ENCODE measurements at places on chromosomes 16 and 17.

DNA sequence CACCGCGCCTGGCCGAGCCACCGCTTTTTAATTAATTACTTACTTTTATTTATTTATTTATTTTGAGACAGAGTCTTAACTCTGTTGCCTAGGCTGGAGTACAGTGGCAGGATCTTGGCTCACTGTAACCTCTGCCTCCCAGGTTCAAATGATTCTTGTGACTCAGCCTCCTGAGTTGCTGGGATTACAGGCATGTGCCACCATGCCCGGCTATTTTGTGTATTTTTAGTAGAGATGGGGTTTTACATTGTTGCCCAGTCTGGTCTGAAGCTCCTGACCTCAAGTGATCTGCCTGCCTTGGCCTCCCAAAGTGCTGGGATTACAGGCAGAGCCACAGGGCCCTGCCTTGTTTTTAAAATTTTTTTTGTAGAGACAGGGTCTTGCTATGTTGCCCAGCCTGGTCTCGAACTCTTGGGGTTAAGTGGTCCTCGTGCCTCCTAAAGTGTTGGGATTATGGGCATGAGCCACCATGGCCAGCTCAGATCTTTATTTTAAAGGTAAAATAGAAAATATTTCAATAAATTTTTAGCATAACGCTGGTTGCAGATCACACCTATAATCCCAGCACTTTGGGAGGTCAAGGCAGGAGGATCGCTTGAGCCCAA, 18.3 kb upstream of the NUDT16L1 start:
- no peak for DNase-seq

- no peak for DNase-seq
Observed at GRCh38 chr17:78401246-78401645, 22.8 kb downstream of the PGS1 start.

- DNase-seq: no peak
Observed at GRCh38 chr16:15754821-15755534, 101.8 kb downstream of the MYH11 start.

DNA sequence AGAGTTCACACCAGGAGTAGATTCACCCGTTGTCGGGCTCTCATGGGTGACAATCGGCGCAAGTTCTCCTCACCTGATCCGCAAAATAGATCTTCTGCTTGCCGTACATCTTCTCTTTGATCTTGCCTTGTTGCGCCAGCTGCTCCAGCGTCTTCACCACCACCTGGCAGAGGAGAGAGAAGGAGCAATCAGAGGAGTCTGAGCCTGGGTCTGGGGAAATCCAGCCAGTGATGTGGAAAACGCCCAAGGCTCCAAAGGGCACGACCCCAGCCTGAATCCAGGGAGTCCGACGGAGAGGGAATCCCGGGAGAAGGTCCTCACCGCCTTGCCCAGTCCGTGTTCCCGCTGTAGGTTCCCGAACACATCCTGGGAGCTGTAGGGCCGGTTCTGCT, 393 bp downstream of the PSMC3IP start:
- no peak for DNase-seq

GRCh38 chr16:74466872-74467271, 45.6 kb upstream of the CLEC18B start:
- DNase-seq: no peak

- DNase-seq: no peak
Observed at GRCh38 chr16:70754851-70755600, 45.9 kb downstream of the VAC14 start.

- no peak for DNase-seq
Observed at GRCh38 chr17:40188694-40189093, 11.4 kb downstream of the RAPGEFL1 start.

GRCh38 chr17:77491921-77492445, 351.2 kb downstream of the SEC14L1 start:
- no peak for DNase-seq

DNA sequence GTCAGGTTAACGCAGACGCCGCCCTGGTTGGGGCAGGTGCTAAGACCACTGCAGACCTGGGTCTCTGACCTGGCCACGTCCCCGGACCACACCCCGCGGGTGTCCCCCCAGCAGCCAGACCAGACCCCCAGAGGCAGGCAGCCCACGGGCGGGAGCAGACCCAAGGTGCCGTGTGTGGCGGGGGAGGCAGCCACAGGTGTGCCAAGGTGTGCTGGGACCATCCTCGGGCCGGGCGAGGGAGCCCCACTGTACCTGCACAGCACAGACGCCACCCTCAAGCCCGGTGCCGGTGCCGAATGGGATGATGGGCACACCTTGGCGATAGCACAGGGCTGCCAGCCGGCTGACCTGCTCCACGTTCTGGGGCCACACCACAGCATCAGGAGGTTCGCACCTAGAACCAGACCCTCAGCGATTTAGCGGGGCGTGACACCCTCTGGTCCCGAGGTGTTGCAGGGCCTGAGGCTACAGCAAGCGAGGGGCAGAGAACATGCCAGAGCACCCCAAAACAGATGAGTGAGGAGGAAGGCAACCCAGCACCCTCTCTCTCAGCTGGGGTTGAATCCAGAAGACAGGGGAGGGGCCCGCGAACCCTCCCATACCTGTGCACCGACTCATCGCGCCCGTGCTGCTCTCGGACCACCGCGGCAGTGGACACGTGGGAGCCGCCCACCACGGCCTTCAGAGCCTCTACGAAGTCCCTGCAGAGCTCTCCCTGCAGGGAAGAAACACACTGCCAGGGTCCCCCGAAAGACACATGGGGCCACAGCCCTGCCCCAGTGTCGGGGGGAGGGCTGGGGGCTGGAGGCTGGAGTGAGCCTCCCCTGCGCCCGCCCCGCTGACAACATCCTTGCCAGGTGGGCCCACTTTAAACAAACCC, 1.4 kb downstream of the LDHD start:
- DNase-seq: no peak

DNA sequence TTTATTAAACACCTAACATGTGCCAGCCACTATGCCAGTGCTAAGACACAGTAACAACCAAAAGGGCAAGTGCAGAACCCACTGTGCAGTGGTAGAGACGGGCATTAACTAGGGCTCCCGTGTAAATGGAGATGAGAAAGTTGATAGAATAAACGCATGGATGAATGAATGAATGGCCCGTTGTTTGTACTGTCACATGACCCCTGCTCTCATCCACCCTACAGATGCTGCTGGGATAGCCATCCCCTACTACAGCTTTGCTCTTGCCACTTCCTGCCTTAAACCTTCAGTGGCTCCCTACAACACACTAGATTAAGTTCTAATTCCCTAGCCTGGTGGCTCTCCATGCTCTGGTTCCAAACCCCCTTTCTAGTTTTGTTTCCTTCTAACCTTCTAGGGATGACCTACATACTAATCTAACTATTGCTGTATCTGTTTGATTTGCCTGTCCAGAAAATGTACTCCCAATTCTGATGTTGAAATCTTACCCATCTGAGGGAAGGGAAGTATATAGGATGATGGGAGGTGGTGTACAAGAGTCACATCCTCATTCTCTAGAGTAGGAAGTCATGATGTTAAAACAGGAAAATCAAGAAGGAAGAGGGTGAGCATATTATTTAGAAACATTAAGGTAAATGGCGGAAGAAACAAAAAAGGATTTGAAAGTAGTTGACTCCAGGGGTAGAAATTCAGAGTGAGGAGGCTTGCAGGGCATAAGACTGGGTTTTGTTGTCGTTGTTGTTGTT, 11.4 kb upstream of the TNRC6C start:
- DNase-seq: no peak

DNA sequence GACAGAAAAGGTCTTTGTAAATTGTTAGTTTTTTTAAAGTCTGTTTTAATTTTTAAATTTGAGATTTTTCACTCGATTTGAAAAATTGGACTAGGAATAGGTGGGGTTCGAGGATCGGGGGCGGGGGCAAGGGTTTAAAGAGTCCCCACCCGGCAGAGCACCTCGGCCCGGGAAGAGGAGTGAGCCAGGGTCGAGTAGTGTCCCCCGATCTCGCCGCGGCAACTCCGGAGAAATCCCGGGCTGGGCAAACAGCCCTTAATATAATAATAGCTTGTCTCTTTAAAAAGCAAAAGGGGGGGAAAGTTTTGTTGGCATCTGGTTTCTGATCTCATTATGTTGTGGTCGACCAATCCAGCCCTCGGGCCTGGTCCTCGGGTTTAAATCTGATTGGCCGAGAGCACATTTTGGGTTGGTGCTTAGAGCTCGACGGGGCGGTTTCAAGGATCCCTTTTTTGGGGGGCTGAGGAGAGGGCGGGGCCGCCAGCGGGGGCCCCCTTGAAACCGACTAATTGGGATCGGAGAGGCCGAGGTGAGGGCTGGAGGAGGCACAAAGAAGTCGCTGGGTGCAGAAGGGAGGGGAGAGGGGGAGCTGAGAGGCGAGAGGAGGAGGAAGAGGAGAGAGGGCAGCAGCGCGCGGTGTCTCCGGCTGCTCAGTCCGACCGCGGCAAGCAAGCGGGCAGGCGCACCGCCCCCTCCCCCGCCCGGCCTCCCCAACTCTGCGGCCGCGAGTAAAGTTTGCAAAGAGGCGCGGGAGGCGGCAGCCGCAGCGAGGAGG, at the start of gene FZD2:
Gene FZD2, plus strand, starts transcription at position 653 of the 775 bp plus-strand sequence. CDS start 205 bp downstream, outside the sequence.
- peak; percentile 96 for DNase-seq

DNA sequence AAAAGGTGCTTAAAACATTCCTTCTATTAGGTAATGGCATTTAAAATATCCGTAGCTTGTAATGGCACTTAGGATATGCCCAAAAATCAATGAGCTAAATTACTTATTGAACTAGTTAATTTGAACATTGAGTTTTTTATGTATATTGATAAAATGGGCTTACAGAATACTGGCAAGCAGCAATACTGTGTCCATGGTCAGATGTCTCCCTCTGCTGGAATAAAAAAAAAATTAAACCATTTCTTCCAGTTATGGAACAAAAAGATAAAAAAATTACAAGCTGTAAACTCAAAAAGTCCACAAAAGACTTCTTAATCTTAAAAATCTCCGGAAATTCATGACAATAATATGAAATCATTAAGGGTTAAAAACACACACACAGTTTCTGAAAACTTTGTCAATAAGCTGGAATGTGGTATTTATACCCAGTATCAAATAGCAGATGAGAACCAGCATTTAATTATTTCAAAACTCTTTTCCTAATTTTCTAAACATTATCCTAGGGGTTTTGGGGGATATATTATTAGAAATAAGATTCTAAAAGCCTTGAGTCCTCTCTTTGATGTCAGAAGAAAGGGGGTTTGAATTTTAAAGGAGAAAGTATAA, 21.5 kb upstream of the PSMD7 start:
- no peak for DNase-seq

DNA sequence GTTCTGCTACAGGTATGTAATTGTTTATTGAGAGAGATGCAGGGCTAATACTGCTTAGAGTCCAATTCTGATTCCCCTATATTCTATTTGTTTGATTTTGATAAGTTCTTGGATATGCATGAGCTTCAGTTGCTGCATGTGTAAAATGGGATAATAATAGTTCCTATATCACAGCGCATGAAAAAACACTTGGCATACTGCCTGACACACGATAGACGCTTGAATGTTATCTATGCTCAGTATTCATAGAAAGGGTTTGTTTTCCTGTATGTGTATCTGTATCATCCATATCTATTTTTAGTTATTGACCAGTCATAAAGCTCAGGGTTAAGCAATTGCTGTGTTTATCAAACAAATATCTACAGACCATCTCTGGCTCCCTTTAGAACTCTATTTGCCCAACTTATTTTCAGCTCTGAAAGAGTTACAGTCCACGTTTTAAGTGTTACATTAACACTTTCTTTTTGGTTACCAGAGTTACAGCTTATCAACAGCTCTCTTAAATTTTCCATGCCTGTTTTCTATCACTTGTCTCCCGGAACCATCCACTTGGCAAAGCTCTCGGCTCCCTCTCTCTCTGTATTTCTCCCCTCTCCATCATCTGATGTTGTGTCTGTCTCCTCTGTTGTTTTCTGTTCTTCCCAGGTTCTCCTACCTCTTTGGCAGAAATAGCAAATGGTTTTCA, 334.8 kb downstream of the CBLN1 start:
- no peak for DNase-seq

GRCh38 chr16:24101431-24101830, 154.7 kb upstream of the CACNG3 start:
- DNase-seq: no peak

- no peak for DNase-seq
Observed at GRCh38 chr17:41329279-41329948, 13.9 kb upstream of the KRTAP17-1 start.

DNA sequence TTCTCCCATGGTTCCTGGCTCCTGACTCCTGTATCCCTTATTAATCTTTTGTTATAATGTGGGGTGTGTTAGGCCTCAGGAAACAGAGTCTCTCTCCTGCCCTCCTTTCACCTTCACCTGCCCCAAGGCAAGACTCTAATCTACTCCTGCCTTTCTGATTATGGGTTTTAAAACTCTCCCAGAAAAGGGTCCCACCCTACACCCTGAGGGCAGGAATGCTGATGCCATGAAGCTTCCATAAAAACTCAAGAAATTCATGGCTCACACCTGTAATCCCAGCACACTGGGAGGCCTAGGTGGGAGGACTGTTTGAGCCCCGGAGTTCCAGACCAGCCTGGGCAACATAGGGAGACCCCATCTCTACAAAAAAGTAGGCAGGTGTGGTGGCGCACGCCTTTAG, 18.6 kb upstream of the SRCAP start:
- DNase-seq: no peak

- DNase-seq: no peak
Observed at GRCh38 chr17:17971431-17972125, 622 bp downstream of the TOM1L2 start.

DNA sequence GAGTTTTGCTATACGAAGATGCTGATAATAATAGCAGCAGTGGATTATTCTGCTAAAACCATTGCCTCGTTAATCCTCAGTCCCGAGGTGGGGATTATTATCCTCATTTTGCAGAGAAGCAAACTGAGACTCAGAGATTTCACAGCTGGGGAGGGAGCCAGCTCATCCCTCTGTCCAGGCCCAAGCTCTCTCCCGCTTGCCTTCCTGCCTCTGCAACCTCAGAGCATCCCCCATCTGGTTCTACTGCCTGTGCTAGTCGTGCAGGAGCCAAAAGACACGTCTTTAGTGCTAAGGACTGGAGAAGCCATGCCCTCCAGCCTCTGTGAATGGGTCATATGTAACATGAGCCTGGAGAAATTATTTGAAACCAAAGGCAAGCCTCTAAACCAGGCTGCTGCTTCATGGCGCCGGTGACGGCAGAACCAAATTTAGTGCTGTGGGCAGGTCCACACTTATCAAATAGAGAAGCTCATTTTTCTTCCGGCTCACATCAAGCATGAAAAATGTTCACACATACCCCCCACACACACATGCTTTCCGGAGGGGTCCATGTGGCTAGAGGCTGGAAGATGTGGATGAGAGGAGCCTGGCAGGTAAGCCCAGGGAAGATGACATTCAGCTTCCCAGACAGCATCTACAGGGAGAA, 13.5 kb downstream of the MAPT start:
- no peak for DNase-seq
